ENCODE measurements at places on chromosomes 16 and 17.

GRCh38 chr17:9021992-9022572 lies 772 bp downstream of the NTN1 start:
- no peak for DNase-seq

DNA sequence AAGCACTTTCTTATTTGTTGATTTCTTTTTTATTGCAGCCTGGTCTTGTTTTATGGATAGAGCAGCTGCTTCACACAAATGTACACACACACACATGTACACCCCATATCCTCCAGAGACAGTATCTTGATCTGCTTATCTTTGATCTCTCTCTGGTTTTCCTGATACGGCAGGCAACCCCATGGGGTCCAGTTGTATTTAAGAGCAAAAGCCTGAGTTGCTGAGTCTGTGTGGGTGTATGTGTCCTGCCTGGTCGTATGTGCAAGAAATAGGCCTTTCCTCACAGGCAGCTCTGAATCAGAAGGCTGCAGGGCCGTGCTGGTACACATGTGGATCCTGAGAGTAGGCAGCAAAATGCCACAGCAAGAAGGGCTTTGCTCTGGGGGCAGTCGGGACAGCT lies 14.6 kb upstream of the LGALS9 start:
- DNase-seq = no peak

DNA sequence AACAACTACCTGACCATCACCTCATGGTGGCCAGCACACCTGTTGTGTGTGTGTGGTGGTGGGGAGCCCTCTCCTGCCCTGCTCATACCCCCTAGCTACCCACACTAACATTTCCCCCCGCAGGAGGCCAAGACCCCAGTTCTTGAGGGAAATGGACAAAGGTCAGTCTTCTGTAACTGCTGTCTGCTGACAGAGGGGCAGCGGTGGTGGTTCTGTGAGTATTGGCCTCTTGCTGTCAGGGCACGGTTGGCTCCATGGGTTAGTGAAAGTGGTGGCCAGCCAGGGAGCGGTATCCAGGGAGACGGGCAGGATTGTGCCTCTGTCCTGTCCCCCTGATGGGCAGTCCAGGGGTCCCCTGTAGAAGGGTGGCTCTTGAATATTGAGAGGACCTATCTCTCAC lies 26.2 kb downstream of the ZNF778 start:
- no peak for DNase-seq

DNA sequence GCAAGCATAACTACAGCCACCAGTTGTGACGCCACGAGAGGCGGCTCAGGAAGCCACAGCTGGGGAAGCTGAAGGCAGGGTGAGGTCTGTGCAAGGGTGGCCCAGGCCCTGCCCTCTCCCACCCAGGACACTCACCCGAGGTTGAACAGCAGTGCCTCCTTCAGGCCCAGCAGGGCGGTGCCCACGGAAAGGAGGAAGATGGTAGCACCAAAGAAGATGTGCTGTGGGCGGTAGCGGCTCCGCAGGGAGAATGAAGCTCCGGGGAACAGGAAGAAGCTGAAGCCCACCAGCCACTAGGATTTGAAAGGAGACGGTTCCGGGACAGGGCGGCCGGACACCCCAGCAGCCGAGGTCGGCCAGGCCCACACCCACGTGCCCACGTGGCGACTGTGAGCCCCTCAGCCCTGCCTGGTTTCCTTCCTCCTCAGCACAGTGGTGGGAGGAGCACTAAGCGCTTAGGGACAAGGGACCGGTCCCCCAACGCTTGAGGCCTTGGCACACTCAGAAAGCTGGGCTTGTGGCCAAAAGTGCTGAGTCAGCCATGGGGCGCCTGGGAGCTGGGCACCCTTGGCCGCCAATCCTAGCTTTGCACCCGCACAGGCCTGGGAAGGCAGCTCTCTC lies 11.0 kb downstream of the CYB561 start:
- no peak for DNase-seq

DNA sequence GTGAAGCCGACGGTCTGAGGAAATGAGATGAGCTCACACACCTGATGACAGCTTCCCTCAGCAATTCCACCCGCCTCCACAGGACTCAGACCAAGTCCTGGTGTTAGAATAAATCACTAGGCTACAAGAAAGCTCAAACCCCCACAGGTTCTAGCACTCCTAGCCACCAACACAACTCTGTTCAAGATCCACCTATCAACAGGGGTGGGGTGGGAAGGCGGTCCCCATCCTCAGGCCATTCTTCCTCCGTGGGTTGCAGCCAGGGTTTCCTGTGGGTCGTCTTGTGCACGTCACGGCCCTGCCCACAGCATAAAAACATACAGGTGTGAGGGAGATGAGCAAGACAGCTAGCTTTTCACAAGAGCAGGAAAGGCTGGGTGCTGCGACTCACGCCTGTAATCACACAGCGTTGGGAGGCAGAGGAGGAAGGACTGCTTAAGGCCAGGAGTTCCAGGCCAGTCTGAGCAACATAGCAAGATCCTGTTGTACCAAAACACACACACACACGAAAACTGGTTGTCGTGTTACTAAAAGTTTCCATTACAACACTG lies 81.1 kb downstream of the ANKRD11 start:
- peak; percentile 34 for DNase-seq

DNA sequence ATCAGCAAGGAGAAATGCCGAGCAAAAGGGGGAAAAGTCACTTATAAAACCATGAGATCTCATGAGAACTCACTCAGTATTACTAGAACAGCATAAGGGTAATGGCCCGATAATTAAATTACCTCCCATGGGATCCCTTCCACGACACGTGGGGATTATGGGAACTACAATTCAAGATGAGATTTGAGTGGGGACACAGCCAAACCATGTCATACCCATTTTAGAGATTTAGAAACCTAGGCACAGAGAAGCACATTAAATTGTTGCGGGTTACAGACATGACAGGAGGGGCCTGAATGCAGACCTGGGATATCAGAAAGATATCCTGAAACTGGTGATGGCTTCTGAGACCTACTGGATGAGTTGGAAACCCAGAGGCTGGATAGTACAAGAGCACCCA lies 20.1 kb downstream of the ARHGAP17 start:
- no peak for DNase-seq

DNA sequence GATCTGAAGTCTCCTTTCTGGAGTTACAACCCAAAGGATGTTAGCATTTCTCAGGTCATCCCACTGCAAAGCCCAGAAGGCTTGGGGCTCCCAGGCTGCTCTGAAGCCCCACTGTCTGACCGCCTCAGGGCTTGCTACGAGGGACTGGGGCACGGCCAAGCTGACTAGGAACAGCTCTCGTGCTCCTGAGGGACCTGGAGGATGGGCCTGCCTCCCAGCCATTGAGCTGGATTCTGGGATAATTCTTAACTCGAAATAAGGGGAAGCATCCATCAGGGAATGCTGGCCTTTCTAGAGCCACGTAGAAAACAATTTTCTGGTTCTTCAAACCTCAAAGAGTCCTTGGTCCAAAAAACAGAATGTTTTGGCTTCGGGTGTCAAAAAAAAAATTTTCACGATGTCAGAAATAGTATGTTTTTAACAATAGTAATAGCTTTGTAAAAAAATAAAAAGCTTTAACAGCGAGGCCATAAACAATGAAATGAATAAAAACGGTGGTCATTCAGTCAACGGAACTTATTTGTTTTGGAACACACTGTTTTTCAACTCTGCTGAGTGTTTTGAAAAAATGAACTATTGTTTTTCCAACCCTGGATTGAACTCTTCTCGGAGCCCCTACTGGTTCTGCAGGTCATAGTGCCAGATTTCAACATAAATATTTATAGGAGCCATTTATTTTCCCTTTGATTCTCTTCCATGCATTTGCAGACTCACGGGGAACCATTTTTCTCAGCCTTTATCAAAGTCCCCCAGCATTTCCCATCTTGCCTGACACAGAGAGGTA lies 16.4 kb upstream of the HERPUD1 start:
- DNase-seq = no peak

GRCh38 chr17:17851103-17852002 lies 14.6 kb upstream of the SREBF1 start:
- no peak for DNase-seq

GRCh38 chr17:55434721-55435120 lies 13.1 kb upstream of the MMD start:
- DNase-seq = no peak

DNA sequence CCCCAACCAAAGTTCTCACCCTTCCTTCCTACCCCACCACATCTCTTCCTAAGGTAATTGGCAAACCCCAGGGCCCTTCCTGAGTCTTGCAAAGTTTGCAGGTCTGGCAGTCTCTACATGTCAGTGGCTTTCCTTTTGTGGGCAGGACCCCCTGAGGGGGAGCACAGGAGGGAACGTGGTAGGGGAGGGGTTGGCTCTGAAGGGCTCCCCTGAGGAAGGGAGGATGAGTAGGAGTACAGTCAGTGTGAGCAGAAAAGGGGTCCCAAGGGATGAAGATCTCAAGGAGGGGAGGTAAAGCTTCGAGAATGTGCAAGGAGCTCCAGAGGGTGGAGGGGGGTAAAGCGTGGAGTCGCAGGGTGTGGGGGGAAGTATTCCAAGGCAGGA lies 206.9 kb downstream of the RAB11FIP4 start:
- DNase-seq = no peak

DNA sequence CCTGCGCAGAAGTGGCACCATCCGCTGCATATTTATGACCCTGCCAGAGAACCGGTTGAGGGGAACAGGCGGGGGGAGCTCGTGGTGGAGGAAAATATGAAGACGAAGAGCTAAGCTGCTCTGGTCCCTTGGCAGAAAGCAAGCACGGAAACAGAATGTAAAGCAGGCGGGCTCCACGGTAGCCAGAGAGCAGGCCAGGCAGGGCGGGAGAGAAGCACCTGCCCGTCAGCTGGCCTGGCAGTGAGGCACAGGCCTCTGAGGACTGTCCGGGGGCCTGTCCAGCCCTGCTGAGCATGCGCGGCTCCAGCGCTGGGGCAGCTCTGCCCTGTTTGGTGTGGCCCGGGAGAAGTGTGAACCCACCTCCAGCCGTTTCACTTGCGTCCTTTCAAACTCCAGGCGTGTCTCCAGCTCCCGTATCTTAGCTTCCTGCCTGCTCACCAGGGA lies 46.7 kb downstream of the PIPOX start:
- DNase-seq = no peak

- no peak for DNase-seq
Observed at GRCh38 chr16:1564325-1564724, 30.9 kb downstream of the TMEM204 start.

DNA sequence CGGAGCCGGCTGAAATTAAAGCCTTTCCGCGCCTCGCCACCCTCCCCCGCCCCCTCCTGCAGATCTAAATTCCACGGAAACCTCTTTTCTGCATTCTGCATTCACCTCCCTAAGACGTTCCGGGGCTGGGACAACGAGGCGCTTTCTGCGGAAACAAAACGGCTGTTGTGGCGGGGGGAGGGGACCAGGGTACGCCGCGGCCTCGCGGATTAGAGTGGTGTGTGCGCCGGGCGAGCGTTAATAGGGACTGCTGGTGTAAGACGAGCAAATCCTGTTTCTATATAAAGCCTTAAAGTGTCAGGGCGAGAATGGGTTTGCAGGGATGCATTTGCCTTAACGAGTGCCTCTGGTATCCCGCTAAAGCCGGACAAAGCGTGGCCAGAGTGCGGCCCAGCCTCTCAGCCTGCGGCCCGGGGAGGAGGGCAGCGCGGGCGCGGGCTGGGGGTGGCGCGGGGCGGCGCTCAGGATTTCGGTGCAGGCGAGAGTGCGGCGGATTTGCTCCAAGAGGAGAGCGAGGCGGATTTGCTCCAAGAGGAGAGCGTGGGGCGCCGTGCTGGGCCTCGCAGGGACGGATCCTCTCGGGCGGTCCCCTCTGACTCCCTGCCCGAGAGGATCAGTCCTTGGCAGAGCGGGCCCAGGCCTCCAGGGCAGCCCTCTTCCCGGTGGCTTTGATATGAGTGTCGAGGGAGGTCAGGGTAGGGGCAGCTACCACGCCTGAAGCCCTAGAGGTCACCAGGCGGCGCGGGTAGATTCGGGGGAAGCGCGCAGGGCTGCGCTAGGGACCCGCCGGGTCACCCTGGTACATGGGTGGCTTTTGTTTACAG lies 5.1 kb downstream of the BAHCC1 start:
- no peak for DNase-seq

DNA sequence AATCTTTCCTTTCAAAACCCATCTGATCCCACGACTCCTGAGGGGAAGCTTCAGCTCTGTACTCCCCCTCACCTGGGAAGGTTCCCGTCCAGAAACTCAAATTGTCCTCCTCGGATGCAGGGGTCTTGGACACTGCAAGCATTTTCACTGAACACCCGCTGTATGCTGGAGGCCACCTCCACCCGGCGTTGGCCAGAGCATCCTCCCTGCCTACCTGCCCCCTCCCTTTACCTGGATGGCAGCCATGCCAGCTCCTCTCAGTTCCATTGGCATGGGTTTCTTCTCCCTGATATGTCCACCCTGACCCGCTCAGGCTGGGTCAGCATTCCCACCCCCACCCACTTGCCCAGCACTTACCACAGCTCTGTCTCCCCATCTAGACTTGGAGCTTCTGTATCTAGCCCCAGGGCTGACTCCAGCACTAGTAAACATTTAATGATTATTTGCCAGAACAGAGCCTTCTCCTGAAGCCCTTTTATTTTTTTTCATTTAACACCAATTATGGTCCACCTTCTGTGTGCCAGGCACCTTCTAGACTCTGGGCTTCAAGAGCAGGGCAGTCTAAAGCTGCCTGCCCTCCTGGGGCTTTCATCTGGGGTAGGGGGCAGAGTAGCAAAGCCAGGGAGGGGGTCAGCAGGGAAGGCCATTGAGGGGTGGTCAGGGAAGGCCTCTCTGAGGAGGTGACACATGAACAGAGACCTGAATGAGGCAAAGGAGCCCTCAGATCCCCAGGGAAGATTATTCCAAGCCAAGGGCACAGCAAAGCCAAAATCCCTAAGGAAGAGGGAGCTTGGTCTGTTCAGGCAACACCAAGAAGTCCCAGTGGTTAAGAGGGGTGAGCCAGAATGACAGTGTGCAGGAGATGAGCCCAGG lies 8.9 kb upstream of the KRT19 start:
- no peak for DNase-seq

Data from stimulated activated CD8-positive, alpha-beta memory T cell treated with anti-CD3 and anti-CD28 coated beads, Interleukin-7, amount 100 ng/mL, for 1 hour (primary cell).